ENCODE measurements at places on chromosomes 2 and 18.

DNA sequence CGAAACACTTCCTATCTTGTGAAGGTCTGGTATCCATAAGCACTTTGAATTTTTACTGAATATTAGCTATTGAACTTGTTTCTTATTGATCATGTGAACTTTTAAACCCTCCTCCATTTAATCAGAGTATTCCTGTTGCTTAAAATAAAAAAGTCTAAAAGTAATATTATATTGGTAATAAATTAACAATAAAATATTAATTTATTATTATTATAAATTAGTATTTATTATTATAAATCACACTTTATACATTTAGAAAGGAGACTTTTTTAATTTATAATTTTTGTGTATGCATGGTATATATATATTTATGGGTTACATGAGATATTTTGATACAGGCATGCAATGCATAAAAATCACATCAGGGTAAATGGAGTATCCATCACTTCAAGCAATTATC is 295.4 kb upstream of the NETO1 start:
- no peak for DNase-seq

DNA sequence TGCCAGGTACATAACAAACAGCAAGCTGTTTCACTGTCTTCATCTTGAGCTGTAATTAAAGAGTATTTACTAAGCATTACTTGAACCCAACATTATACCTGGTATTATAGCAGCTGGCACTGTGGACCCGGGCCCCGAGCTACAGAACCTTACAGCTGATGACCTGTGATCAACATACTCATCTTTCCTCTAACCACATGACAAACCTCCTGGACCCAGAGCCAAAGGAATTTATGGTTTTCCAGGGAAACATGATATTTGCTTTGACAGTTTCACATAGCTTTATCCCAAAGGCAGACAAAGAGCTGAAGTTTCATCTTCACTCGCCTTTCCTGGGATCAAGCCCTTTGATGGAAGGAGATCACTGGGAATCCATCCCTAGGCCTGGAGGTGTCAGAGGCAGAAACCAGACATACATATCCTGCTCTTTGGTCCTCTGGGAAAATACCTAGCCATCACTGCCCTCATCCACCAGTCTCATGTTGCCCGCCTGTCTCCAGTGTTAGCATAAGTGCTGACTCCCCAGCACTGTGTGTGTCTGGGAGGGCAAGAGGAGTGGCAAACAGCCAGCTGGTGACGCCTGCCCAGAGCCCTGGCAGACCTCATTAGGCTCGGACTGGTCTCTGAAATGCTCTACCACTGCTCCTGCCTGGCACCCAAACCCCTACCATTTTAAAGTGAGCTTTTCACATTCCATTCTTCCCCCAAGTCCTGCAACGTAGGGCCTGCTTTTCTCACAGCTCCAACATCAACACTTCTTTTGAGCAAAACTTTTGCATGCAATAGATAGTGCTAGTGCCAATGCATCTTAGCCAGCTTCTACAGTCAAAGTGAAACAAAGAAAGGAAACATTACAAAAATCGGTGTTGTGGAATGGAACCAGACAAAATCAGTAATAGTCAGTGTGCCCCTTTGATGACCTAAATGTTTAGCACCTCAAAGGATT is 138.8 kb upstream of the CTAGE1 start:
- no peak for DNase-seq

DNA sequence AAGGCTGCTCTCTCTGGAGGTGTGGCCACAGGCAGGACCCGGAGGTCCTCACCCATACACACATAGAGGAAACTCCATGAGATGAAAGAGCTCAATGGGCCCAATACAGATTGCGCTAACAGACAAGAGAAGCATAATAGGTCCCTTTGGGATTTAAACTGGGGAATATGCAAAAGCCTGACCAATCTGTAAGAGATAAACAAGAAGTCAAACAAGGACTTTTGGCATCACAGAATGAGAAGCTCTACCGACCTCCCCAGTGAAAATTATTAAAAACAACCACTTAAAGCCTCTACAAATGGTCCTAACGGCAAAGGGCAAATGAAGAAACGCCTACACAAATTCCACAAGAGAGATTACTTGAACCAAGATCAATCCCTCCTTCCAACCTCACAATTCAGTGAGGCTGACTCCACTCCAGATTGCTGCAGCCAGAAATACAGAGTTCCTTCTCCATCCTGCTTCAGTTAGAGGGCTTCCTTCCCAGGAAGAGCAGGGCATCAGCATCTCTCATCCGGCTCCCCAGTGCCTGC is 10.8 kb downstream of the IWS1 start:
- no peak for DNase-seq

- no peak for DNase-seq
Measured at GRCh38 chr2:122635686-122636085, 880.2 kb downstream of the TSN start.

- DNase-seq: no peak
Measured at GRCh38 chr2:134181219-134181618, 72.7 kb upstream of the MGAT5 start.

- peak; percentile 58 for DNase-seq
Measured at GRCh38 chr2:95268211-95269035, 5.8 kb upstream of the PROM2 start.

GRCh38 chr2:172640389-172640788 is 84.5 kb downstream of the PDK1 start:
- DNase-seq: no peak

- no peak for DNase-seq
Measured at GRCh38 chr2:168529054-168529833, 73.2 kb downstream of the CERS6 start.

- DNase-seq: no peak
Measured at GRCh38 chr2:96261328-96262003, 4.3 kb downstream of the TMEM127 start.

GRCh38 chr2:191170301-191170636 is 19.5 kb upstream of the STAT4 start:
- no peak for DNase-seq

DNA sequence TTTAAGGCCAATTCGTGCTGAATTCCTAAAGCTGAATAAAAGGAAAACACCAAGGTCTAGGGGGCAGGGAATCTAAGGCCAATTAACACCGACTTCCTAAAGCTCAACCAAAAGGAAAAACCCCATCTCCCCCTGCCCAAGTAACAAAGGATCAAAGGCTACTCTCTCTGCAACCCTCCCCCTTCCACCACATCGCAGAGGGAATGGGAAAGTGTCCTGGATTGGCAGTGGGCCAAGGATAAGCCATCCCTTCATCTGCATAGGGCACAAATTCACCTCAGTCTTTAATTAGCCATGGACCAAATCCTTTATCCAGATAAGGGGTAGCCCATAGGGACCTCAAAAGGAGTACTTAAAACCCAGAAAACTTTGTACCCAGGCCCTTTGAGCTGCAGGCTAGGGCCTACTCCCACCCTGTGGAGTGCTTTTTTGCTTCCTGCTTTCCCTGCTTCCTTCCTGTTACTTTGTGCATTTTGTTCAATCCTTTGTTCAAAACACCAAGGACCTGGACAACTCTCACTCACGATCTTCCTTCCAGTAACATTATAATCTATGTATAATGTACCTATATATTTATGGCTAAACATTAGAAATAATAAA is 2119.8 kb upstream of the CELF4 start:
- DNase-seq: no peak

GRCh38 chr18:58058720-58059119 is 14.7 kb downstream of the NEDD4L start:
- DNase-seq: no peak

GRCh38 chr2:220999356-220999755 is 572.7 kb downstream of the EPHA4 start:
- DNase-seq: no peak

DNA sequence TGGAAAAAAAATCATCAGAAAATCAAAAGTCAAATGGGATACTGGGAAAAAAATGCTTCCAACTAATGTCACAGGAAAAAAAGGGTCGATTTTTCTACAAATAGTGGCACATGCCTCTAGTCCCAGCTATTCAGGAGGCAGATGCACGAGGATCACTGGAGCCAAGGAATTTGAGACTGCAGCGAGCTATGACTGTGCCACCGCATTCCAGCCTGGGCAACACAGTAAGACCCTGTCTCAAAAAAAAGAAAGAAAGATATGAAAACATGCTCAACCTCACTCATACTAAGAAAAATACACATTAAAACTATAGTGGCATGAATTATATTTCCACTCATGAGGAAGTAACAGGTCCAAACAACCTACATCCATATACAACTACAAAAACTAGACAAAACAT is 17.9 kb downstream of the MEMO1 start:
- no peak for DNase-seq

GRCh38 chr2:232927032-232927792 is 57.1 kb downstream of the SNORC start:
- peak; percentile 68 for DNase-seq

DNA sequence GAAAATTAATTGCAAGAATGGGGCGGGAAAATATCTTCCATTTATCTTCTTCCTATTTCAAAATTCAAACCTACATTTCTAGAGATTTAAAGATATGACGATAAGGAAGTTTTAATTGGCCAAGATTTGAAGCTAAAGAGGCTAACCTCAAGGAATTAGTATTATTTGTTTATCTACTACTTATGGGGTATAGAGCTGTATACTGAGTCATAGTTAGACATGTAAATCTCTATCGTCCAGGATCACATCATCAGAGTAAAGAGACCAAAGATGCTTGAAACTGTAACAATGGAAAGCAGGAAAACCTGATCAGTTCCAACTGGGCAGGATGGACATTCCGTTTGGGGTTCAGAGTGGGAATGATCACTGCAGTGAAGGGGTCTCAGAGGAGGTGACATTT is 95.2 kb upstream of the KLF7 start:
- DNase-seq: no peak

GRCh38 chr2:189879716-189880081 is 95.4 kb downstream of the PMS1 start:
- DNase-seq: no peak

- no peak for DNase-seq
Measured at GRCh38 chr2:231318436-231318835, 77.1 kb upstream of the B3GNT7 start.

- DNase-seq: no peak
Measured at GRCh38 chr18:6557057-6557769, 142.5 kb upstream of the L3MBTL4 start.

- DNase-seq: no peak
Measured at GRCh38 chr2:149334156-149334555, 3.8 kb downstream of the LYPD6 start.

- no peak for DNase-seq
Measured at GRCh38 chr18:57660961-57661360, 39.3 kb upstream of the NARS1 start.

DNA sequence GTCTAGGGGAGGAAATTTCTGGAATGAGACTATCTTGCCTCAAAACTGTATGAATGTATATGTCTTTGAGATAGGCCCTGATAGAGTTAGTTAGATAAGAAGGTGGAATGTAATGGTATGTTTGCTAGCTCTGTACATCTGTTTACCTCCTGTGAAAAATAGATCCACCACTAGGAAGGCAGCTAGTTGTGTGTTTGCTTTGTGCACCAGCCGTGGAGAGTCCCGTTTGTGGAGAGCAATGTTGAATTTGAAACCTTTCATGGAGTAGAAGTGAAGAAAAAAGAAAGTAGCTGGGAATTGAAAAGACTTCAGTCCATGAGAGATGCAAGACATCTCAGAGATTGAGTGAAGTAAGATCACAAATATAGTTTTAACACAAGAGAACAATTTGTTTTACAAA is 25.4 kb downstream of the ASXL3 start:
- DNase-seq: no peak

- DNase-seq: no peak
Measured at GRCh38 chr18:60066219-60066975, 166.6 kb downstream of the PMAIP1 start.

GRCh38 chr2:5379811-5380210 is 312.4 kb upstream of the SOX11 start:
- no peak for DNase-seq

GRCh38 chr18:63578357-63578958 is 8.7 kb upstream of the SERPINB13 start:
- no peak for DNase-seq

DNA sequence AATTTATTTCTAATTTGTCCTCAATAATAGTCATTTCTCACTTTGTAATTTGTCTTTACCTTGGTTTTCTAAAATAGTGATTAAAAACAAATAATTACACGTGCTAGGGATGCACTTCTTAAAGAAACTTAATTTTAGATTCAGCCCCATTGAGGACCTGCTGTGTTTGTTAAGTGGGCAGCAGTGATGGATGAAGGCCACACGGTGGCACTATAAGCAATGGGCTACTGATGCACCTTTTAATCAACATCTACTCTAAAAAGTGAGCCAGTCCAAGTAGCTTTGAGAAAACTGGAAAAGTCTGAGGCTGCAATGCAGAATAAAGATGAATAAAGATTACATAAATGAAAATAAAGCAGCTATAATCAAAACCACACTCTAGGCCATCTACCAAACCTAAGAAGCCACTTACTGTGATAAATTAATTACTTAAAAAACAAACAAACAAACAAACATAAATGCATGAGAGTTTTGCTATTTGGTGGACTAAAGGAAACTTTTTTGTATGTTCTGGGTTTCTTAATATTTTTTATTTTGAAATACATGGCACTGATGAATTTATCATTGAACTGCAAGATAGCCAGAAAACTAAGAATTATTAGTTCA is 89.3 kb downstream of the PDE11A start:
- DNase-seq: no peak

DNA sequence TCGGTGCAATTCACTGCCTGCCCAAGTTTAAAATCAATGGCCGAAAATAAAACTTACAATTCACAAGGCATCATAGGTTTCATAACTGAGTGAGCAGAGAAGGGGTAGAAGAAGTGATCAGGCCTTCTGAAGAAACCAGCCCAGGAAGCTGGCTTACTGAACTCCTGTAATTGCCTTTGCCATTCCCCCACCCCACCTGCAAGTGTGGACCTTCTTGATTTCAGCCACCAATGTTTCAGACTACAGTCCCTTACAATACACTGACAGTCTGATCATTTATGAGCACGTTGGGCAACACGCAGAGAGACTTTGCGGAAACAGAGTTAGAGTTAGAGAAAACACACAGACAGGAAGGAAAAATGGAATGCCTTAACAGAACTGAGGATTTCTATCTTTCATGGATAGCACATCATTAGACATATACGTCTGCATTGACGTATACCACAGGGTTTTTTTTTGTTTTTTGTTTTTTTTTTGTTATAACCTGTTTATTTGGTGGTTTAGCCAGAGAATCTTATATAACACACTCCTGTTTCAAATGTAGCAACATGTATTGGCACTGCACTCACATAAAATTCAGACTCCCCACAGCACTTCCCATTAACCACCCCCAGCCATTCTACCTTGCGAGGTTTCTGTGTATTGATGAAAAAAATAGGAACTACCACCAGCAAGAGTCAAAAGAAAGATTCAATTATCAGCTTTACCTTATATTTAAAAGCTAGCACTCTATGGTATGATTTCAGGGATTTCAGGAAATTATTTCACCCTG is 126.4 kb downstream of the CACNB4 start:
- DNase-seq: no peak

DNA sequence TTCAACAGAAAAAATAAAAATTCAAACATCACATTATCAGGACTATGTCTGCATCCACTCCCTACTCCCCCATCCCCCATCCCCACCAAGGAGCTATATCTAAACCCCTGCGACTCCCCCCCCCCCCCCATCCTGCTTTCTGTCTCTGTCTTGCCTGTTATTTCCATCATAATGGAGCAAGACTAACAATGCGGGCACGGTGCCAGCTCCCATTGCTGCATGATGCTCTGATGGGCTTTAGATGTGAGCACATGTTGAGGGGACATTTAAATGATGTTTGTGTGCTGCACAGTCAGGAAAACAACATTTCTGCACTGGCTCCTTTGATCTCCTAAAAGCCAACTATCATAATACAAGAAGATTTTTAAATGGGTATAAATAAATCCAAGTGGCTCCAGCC is 644.2 kb upstream of the SETBP1 start:
- no peak for DNase-seq
